ENCODE measurements at places on chromosomes 5 and 9. TPM values are rescaled to one million over a fixed set of nuclear protein-coding genes. Genes with fewer than 3 reads are reported as not detected.

The LURAP1L gene
- 17.8 TPM for total RNA-seq

- H3K27me3 ChIP-seq = no peaks in the 10 kb centered on the region
- H3K4me3 ChIP-seq = no peak overlapping the region
- peaks cover 6% of the 10 kb centered on the region for H3K36me3 ChIP-seq
- H3K4me1 ChIP-seq = no peaks in the 10 kb centered on the region
These were observed 32.3 kb downstream of the GALNT12 start for GRCh38 chr9:98839724-98840123.

The ENTPD2 gene
- total RNA-seq = 1.2 TPM

- DNase-seq = peak; percentile 47
- no peaks in the 10 kb centered on the region for H3K36me3 ChIP-seq
These were observed 14.3 kb upstream of the MARCHF6 start for GRCh38 chr5:10339058-10339811.

DNA sequence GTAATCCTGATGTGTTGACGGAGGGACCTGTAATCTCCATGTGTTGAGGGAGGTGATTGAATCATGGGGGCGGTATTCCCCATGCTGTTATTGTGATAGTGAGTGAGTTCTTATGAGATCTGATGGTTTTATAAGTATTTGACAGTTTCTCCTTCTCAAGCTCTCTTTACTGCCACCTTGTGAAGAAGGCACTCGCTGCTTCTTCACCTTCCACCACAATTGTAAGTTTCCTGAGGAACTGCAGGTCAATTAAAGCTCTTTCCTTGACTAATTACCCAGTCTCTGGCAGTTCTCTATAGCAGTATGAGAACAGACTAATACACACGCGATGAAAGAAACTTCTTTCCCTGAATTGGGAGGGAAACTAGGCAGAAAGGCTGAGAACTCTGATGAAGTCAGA is 141.1 kb upstream of the RAD23B start:
- H3K4me3 ChIP-seq = no peak overlapping the region
- no peaks in the 10 kb centered on the region for H3K36me3 ChIP-seq
- no peak overlapping the region for H3K27ac ChIP-seq
- no peak for DNase-seq

Measured in sigmoid colon (tissue), 7 donors.